CD4-positive, alpha-beta T cell (primary cell): ENCODE measurements at places on chromosomes 4 and X.

DNA sequence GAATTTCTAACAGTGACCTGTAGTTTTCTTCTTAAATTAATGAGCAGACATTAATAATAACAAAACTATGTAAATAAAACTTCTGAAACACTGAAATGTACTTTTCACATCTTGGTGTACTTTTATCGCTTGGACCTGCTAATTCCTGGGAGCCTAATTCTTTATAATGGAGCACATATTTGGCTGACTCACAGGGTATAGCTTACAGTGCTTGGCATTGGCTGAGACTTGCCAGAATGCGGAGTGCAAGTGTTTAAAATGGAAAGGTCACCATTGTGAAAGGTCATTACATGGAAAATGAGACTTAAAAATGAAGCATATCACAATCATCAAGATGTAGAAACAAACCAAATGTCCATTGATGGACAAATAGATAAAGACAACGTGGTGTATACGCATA is 137.3 kb upstream of the PDLIM3 start:
- DNase-seq, result no peak

DNA sequence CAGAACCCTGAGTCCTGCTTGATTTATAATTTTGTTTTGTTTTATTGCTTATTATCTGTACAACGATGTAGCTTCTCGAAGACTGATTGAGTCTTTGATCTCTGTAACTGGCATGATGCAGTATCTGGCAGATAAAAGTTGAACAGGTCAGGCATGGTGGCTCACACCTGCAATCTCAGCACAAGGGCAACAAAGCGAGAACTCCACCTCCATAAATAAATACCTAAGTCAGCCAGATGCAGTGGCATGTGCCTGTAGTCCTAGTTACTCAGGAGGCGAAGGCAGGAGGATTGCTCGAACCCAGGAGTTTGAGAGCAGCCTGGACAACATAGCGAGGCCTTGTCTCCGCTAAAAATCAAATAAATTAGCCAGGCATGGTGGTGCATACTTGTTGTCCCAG is 15.7 kb upstream of the WDR19 start:
- DNase-seq, result no peak

- no peak for DNase-seq
Observed at GRCh38 chrX:49845701-49846403, 16.7 kb downstream of the PAGE4 start.

GRCh38 chr4:158604369-158604768 is 67.3 kb downstream of the C4orf46 start:
- DNase-seq, result no peak

DNA sequence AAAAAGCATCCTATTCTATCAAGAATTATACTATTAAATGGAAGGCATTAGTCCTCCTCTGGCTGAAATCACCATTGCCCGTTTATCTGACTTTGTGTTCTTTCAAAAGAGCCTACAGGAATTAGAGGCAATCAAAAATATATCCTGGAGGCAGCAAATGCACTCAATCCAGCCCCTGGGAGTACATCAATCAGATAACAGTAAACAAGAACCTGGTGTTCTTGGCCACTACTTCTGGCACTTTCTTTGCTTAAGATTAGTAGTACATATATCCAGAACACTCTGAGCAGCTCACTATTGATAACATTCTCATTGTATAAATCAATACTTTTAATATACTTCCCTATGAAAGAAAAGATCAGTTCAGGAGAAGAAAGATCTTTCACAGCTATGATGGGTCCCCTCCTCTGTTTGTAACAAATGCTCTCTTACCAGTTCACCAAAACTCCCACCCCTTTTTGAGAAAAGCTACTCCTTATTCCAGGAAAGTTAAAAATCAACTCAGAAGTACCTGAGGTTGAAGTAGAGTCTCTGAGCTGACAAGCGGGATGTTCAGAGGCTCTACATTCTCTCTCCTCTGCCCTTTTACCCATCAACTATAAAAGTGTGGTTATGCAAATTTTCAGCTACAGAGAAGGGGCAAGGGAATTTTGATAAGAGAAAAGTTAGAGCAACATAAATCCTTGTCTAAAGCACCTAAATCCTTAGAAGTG is 176.0 kb downstream of the COX18 start:
- DNase-seq, result no peak

- no peak for DNase-seq
Observed at GRCh38 chr4:107712236-107712635, 7.8 kb downstream of the PAPSS1 start.

- no peak for DNase-seq
Observed at GRCh38 chr4:151987606-151988005, 226.8 kb upstream of the GATB start.

DNA sequence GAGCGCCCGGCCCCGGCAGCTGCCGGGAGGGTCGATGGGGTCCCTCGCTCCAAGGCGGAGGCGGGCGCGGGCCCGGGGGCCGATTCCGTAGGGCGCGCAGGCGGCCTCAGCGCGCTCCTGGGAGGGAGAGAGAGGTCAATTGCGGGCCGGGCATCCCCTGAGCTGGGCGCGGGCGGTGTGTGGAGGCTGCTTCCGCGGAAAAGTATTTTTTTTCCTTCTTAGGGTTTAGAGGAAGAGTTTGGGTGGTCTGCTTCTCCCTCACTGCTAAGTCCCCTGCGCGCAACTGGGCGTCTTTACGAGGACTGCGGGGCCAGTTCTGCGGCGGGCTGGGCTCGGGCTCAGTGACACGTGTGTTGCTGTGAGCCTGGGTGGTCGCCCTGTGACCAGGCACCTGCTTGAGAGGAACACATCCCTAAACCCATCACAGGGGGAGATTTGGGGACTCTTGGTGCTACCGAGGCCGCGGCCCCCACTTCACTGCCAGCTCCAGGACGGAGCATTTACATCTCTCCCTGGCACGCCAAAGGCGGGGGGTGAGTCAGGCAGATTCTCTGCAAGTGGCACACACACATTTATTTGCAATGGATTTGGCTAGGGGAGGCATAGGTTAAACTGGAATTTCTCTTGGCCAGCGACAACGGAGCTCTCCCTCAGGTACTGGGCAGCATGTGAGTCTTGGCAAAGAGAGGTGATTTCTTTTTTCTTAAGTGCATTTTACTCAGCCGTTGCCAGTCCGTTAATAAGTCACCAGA is 151.2 kb upstream of the SLC4A4 start:
- DNase-seq, result no peak

DNA sequence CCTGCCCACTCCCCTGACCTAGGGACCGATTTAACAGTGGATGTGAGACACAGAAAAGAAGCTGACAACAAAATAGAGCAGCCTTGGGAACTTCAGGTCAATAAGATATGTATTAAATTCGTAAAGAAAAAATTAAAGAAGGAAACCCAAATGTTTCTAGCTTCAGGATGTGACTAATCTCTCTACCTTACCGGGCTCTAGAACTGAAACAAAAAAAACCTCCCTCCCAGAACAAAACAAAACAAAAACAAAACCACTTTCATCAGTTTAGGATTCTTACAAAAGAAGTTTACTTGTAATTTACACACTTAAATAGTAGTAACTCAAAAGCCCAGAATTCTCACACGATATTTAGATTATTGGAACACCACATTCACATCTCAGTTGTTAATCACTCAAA is 185.8 kb upstream of the RPS6KA3 start:
- DNase-seq, result no peak

DNA sequence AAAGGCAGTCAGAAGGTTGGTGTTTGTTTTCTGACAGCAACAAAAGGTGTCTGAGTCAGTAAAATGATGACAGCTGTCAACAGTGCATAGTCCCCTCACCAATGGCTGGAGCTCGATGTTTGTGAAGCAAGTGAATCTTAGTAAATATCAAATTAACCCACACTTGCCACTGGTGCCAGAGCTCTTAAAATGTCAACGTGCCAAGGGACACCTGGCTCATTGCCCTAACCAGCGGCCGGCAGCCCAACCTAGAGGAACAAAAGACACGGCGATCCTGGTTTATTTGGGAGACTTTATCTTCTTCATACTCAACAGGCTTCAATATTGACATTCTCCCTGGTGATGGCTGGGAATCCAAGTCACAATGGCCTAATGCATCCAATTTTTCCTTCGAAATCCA is 143.4 kb downstream of the CPEB2 start:
- DNase-seq, result no peak

DNA sequence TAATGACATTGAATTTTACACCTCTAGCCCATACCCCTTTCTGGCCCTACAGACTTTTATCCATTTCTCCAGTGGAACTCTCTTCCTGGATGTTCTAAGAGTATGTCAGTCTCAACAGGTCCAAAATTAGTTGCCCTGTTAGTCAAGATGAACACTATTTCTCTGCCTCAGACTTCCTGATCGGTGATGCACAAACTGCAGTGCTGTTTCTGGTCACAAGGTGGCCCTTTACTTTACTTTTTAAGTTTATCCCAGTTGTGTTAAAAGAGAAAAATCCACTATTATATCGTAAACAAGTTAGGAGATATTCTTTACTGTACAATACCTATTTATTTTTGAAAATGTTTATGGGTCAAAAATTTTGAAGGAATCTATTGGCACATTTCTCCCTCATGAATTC is 13.1 kb downstream of the TCEAL7 start:
- DNase-seq, result peak; percentile 13

DNA sequence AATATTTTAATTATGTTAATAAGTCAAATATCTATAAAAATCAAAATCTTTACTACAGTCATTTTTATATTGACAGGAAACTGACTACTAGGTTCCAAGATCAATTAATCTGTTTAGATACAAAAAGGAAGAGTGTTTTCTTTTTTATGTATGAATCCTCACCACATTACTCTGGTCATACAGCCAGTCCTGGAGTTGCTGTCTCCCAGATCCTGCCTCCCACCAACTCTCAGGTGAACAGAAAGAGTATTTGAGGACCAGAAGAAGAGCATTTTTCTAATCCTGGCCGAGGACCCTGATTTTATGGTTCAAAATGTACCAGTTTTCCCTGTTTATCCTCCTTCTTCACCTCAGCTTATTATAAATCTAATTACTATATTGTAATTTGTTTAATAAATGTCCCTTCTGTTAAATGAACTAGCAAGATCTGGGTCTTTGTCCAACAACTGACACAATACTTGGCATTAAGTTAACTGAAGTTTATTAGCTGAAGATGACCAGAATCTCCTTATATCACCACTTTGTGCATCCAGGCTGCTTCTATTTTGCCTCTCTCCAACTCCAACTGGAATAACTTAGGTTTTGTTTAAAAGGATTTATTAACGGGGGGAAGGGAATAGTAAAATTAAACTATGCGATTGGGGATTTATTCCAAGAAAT is 224.4 kb upstream of the PCDH7 start:
- DNase-seq, result no peak

DNA sequence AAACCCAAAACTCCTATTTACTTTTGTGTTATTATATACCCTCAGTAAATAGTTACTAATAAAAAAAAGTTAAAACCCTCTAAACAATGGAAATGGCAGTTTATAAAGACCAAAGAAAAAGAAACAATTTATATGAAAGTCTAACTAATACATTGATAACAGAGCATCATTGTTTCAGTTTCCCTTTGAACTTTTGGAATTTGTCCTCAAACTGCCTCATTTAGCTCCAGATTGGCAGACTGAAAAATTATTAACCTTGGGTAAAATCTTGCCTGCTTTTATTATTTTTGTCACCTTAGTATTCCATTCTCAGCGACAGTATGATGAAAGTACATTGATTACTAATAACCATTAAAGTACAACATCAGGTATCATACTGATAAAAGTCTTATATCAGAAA is 124.0 kb downstream of the PDE5A start:
- no peak for DNase-seq

- no peak for DNase-seq
Observed at GRCh38 chrX:56232221-56233082, at the start of gene KLF8. TSS of gene KLF8 (plus strand) at chrX:56232356. CDS start at chrX:56233335, 979 bp downstream.

- DNase-seq, result no peak
Observed at GRCh38 chr4:304969-305680, at the start of gene ZNF732. TSS of gene ZNF732 (minus strand) at chr4:305474. CDS start at chr4:305310, 164 bp downstream.

- peak; percentile 89 for DNase-seq
Observed at GRCh38 chrX:154478728-154479622, at the start of gene LAGE3. TSS of gene LAGE3 (minus strand) at chrX:154479281. CDS start at chrX:154478915, 366 bp downstream.

- DNase-seq, result no peak
Observed at GRCh38 chr4:106993827-106994226, 42.3 kb downstream of the DKK2 start.

GRCh38 chr4:86482306-86483172 is 111.6 kb upstream of the PTPN13 start:
- DNase-seq, result no peak

- no peak for DNase-seq
Observed at GRCh38 chrX:153438532-153438931, 7.3 kb downstream of the TREX2 start.

- DNase-seq, result no peak
Observed at GRCh38 chr4:77819404-77819842, 255 bp upstream of the CNOT6L start.

GRCh38 chrX:130682990-130683389 is 220.0 kb downstream of the ENOX2 start:
- no peak for DNase-seq

- no peak for DNase-seq
Observed at GRCh38 chr4:128284317-128284716, 3.3 kb downstream of the PGRMC2 start.

DNA sequence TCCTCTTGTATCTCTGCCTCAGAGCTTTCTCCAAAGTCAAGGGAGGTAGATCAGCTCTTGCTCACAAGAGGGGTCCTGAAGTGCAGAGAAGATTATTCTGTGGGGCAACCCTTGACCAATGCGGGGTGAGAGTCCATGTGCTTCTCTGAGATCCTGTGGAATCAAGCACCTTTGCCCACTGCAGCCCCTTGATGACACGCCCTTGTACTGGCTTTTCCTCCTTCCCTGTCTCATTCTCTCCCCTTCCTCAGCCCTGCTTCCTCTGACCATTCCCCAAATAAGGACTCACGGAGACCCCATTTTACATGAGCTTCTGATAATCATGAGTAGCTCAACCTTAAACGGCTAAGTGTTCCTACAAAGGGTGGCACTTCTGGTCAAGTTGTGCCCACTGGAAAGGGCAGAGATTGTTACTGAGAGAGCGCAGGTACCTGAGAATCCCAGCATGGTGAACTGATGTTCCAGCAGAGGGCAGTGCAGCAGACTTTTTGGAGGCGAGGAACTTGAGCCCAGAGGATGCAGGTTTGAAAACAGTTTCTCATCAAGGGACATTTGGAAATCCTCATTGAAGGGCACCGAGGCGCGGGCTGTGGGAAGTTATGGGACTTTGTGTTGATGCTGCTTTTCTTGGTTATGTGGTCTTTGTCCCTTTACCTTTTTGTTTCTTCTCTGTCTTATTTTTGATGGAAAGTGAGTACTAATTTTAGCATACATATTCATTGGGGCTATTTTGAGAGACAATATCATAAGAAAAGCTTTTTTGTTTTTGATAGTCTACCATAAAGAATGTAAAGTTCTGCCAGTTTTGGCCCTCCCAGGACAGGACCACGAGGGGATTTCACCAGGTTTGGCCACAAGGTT is 201.3 kb downstream of the RBM46 start:
- no peak for DNase-seq

DNA sequence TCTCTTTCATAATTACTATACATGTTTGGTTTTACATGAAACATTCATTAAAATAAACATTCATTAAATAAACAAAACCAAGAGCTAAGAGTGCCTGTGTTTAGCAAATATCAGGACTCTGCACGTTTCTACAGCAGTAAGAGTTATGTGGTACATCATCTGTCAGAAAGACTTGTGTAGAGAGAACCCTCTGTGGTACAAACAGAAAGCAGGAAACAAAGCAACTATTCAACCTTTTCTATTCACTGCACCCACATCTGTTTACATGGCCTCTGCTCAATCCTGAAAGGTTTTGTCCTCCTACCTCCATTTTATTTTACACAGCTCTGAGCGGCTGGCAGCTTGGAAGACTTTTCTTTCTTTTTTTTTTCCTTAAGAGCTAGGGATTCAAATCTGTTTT is 90.7 kb upstream of the PCDH18 start:
- DNase-seq, result no peak
